ENCODE measurements at places on chromosomes 4 and X.

GRCh38 chr4:168769837-168770236 lies 240.2 kb downstream of the CBR4 start:
- DNase-seq = no peak

- no peak for DNase-seq
Measured at GRCh38 chrX:95056901-95057300, 1382.9 kb downstream of the FAM133A start.

- no peak for DNase-seq
Measured at GRCh38 chr4:185108669-185109068, 34.4 kb upstream of the SLC25A4 start.

DNA sequence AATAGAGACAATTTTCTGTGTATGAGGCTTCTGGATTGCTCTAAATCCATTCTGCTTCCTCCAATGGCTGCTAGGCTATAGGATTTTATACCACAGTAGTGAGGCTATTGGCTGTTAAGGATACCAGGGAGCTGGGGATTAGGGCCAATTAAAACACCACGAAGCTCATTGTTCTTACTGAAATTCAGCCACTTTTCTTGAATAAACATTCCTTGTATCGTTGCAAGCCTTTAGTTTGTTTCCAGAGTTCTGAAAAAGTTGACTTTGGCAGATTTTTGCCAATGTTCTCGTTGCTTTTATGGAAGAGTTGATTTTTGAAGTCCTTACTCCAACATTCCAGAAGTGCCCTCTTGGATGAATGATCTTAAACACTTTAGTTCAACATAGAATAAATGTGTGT lies 238.4 kb upstream of the TEX13A start:
- DNase-seq = no peak

GRCh38 chr4:186886759-186887158 lies 163.1 kb upstream of the FAT1 start:
- no peak for DNase-seq

DNA sequence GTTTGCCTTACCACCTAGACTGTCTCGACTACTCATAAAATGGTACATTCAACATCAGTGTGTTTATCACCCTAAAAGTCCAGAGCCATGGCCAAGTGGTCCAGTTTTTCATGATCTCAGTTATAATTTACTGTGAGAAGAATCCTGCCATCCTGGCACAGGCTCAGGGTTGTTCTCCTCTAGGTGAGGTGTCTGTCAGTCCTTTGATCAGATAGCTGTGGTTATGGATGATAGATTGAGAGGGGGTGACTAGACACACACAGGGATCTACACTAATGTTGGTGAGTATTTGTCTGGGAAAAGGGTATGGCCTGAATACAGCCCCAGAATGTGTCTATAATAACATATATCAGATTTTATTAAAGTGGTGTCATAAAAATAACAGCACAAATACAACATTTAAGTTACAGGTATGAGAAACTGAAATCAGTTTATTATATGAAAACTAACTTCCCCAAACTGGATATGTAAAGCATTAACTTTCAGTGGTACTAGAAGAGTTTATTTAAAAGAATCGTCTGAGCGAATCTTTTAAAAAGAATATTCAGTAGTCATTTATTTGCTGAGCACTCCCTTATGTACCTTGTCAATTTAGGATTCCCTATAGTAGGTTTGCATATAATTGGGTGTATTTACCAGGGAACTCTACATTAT lies 93.3 kb downstream of the STIM2 start:
- no peak for DNase-seq

DNA sequence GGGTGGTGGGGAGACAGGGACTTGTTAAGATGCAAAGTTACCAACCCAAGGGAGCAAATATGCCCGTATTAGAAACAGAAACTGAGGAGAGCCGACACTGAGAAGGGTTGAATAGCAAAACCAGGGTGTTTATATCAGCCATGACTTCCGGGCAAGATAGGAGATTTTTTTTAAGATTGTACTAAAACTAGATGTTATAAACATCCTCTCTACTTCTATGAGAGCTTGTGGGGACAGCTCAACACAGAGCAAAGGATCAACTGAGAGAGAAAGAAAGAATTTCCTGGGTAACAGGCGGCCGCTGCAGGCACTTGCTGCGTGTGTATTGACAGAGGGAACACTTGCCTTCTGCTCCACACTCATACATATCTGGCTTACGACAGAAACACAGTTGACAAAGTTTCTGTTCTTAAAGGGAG lies 49.1 kb upstream of the FBXW7 start:
- DNase-seq = no peak

GRCh38 chrX:12919051-12919450 lies 12.6 kb downstream of the TLR8 start:
- no peak for DNase-seq

GRCh38 chr4:74157154-74157553 lies 764 bp upstream of the MTHFD2L start:
- DNase-seq = no peak

- peak; percentile 6 for DNase-seq
Measured at GRCh38 chrX:72121383-72121782, 10.3 kb downstream of the RTL5 start.

- DNase-seq = no peak
Measured at GRCh38 chrX:85375333-85375738, 4.1 kb downstream of the POF1B start.

DNA sequence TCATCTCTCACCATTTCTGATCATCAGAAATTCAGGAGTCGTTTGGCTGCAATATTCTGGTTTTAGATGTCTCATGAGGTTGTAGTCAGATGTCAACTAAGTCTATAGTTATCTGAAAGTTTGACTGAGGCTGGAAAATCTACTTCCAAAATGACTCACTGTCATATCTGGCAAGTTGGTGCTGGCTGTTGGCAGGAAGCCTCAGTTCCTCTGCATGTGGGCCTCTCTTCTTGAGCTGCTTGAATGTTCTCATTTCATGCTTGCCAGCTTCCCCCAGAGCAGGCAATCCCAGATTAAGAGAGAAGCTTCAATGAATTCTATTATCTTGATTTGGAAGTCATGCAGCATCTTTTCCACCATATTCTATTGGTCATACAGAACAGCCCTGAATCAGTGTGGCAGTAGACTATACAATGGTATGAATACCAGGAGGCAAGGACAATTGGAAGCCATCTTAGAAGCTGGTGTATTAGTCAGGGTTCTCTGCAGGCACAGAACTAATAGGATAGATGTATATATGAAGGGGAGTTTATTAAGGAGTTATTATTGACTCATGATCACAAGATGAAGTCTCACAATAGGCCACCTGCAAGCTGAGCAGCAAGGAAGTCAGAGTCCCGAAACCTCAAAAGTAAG lies 46.8 kb upstream of the ELF2 start:
- no peak for DNase-seq

DNA sequence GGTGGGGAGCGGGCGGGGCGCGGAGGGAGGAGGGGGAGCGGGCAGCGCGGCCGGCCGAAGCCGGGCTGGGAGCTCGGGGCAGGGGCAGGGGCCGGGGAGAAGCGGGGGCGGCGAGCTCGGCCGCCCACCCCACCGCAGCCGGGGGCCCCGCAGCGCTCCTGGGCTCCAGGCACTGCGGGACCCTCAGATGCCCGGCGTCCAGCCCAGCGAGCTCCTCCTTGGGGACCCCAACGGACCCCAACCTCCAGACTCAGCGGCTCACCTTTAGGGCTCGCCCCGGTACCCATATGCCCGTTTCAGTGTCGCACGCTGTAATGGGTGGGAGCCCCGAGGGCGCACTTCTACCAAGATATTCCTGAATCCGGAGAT lies 357 bp upstream of the ADGRG2 start:
- no peak for DNase-seq

DNA sequence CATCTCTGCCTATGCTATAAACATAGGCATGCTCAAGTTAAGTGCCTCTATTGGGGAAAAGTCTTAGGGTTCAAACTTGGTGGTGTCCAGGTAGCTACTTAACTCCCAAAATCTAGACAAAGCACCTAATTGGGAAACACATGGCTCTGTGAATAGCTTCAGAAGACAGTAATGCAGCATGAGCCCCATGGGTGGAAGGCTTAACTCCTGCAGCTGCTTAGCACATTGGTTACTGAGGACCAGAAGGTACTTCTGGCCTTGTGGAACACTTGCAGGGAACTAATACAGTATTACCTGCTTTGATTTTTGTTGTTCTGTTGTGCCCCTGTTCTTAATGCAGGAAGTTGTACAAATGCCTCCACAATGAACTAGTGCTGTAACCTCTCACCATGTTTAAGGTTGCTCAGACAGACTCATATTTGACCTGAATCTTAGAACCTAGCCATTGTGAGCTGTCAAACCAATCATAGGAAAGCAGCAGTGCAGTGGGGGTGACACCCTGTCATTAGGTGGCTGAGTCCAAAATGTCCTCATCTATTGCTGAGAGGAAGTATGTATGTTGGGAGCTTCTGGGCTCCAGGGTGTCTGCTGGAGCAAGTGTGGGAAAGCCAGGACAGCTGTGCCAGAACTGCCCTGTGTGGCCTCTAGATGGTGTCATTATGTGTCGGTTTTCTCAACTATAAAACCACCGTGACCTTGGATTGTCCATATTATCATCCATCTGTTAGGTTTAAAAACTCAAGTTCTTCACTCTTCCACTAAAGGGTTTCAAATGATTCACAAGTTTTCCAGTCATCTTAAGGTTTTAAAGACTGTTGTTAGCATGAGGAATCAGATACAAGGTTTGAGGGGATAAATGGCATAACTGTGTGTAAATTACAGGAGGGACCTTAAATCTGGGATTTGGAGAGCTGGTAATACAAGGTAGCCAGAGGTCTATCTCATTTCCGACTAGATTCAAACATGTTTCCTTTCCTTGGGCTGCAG lies 69.9 kb upstream of the WDR1 start:
- no peak for DNase-seq

GRCh38 chr4:152290366-152290921 lies 245.4 kb downstream of the FBXW7 start:
- no peak for DNase-seq

DNA sequence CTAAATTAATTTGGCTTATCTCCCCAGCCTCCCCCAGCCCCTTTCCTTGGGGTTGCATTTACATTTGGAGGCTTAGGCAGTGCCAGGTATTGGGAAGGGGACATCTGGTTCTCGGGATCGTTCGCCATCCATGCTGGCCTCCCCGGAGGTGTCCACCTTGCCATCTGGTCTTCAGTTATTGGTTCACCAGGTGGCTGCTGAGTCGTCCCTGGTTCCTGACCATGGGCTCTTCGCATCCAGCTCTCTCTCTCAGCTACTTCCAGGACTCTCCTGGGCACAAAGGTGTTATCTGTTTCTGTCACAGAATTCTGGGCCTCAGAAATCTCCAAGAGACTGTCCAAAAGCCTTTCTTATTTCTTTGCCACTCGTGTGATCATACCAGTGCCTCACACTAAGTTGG lies 75.4 kb upstream of the SCOC start:
- no peak for DNase-seq

- DNase-seq = no peak
Measured at GRCh38 chrX:97909245-97909644, 1025.5 kb downstream of the RPA4 start.

DNA sequence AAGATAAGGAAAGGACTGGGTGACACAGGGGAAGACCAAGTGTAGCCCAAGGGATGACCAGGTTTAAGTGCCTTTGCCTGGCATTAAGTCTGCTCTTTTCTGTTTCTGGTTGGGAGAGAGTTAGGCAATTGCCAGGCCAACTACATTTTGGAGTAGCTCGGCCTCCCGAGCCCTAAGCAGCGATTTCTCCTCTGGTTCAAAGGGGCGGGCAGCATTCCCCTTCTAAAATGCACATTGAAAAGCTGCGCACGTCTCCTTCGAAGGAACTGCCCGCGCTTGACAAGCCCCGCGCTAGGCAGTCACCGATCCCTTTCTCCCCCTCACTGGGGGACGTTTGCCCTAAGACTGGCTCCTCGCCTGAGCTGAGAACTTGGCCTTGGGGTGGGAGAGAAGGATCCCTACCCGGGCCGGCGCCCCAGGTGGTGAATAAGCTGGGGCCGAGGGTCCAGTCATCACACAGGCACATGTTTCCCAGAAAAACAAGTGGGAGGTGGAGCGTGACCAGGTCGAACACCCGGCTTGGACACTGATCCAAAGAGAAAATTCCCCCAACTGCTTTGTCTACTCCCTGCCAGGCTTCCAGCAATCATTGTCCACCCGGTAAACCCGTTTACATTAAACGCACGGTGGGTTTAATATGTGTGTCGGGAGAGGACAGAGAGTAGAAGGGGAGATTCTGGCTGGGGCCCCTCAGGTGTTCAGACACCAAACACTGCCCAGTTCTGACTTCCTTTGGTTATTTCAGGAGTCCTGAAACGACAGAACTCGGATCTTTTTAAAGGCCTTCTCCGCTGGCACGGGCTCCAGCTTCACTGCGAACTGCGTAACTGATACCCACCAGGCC lies 4.0 kb downstream of the ARX start:
- DNase-seq = no peak

DNA sequence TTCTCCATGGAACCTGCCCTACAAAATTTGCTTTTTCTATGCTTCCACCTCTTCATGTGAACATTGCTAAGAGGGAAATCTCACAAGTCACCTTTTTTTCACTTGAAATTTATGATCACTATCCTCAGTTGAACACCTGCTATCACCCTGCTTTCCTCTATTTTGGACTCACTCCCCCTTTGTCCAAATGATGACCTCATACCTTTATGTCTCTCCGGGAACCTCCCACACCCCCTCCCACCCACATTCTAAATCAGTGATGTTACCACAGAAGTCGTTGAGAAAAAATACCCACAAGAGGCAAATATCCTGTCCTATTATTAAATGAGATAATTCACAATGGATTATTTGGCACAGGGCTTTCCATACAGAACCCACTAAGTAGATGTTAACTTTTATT lies 156.5 kb downstream of the RNF150 start:
- DNase-seq = no peak

- no peak for DNase-seq
Measured at GRCh38 chr4:105162123-105162796, 15.6 kb downstream of the TET2 start.

DNA sequence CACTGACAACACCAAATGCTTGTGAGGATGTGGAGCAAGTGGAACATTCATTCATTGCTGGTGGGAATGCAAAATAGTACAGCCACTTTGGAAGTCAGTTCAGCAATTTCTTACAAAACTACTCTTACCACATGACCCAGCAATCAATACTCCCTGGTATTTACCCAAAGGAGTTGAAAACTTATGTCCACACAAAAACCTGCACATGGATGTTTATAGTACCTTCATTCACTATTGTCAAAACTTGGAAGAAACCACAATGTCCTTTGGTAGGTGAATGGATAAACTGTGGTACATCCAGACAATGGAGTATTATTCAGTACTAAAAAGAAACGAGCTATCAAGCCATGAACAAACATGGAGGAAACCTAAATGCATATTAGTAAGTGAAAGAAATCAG lies 27.5 kb downstream of the HUWE1 start:
- no peak for DNase-seq

DNA sequence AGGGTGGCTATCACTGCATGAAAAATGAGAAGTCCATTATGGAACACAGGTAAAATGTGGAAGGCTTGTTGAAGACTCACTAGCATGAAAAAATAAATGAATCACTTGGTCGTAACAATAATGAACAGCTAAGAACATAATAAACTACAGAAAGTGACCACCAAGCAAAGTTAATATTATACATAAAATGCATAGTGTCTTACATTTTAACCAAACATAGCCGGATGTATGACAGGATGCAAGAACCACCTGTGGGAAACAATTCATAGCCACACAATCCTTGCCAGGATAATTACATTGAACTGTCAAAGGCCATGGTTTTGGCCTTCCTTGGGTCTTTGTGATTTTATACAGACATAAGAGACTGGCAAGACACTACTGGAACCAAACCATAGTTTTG lies 81.9 kb upstream of the ATXN3L start:
- DNase-seq = no peak

Data from esophagus squamous epithelium (tissue), 5 donors.